ENCODE measurements at places on chromosomes 7 and 10.

GRCh38 chr7:98753989-98754479 is 115.8 kb downstream of the TMEM130 start:
- no peak for DNase-seq

GRCh38 chr7:72281308-72281707 is 130.8 kb downstream of the CALN1 start:
- DNase-seq, result no peak

DNA sequence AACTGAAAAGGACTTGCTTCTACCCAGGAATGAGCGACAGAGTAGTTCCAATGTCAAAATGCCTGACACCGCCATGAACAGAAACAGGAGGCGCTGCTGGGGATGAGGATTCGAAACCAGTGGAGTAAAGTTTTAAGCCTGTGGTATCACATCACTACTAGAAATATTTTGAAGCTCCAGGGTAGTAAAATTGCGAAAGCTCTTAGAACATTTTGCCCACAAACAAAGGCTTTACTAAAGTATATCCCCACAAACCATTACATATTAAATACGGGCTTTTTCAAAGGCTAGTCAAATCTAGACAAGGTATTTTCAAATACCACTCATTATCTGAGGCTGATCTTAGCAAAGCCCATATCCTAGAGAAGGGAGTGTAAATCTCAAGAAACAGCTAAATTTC is 2.4 kb downstream of the PRDX3 start:
- DNase-seq, result peak; percentile 92

GRCh38 chr7:151322906-151323305 is 18.7 kb upstream of the NUB1 start:
- peak; percentile 62 for DNase-seq

GRCh38 chr7:151999424-152000090 is 25.9 kb upstream of the GALNT11 start:
- DNase-seq, result peak; percentile 64
